Ascending aorta (tissue), 2 donors: ENCODE measurements at places on chromosomes 7 and 10. TPM values are rescaled to one million over a fixed set of nuclear protein-coding genes. Genes with fewer than 3 reads are reported as not detected.

DNA sequence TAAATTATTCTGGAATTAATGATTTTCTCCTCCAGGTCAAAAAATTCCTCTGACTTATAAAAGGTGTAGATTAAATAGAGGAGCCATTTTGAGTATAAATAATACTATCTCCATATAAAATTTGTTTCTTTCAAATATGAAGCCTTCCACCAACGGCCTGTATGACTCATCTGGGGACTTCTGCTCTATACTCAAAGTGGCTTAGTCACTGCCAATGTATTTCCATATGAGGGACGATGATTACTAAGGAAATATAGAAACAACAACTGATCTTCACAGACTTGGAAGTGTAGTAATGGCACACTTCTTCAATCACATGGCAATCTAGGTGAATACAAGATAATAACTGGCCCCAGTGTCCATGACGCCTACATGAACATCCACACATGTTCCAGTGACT is 335.6 kb upstream of the HGF start:
- no peak for DNase-seq

The NOBOX gene
- not detected for total RNA-seq

DNA sequence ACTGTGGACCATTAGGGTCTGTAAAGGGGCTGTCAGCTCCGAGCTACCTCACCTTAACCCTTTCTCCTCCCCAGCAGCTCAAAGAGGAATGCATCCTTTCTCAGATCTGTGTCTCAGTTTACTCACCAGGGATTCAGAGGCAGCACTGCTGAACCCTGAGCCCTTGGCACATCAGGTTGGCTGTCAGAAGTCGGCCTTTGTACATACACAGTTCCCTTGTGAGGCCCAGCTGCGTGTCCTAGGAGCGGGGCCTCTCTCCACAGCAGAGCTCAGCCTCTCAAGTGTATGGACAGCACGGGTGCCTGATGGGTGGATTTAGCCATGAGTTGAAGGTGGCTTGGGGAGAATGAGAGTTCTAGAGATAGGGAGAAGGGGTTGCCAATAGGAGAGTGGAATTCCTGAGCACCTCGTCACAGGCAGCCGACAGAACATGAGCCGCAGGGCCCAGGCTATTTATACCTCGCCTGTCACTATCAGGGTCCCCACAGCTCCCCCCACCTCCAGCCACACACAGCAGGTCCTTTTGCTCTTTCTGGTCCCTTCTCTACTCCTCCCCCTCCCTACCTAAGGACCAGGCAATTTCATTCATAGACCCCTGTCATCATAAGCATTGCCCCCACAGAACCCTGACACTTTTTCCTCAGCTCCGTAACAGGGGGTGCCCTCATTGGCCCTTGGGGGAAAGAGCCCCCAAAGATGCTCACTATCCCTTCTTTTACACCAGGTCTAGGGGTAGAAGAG is 2.1 kb upstream of the FLNC start:
- DNase-seq: peak; percentile 87

DNA sequence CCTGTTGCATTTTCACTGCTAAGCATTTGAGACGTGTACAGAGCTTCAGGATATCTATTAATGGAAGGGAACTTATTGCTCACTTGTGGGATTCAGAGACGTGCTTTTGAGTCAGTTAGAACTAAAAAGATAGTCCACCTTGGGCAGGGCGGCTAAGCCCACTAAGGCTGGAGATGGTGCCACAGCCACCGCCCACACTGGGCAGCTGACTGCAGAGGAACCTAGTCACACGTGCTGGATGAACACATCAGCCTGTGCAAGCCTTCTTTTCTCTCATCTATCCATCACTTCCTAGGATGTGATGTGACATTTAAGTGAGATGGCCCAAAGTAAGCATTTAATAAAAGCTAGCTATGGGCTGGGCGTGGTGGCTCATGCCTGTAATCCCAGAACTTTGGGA is 78.0 kb downstream of the PTPRE start:
- DNase-seq: no peak

The NPSR1 gene
- total RNA-seq: not detected

GRCh38 chr10:117830787-117831212 is 215.9 kb downstream of the RAB11FIP2 start:
- no peak for DNase-seq

GRCh38 chr10:121462955-121463354 is 135.3 kb downstream of the FGFR2 start:
- DNase-seq: no peak

The KCNIP2 gene
- total RNA-seq: 1.1 TPM

- no peak for DNase-seq
These were observed 9.3 kb upstream of the TSPAN14 start for GRCh38 chr10:80444646-80445319.

DNA sequence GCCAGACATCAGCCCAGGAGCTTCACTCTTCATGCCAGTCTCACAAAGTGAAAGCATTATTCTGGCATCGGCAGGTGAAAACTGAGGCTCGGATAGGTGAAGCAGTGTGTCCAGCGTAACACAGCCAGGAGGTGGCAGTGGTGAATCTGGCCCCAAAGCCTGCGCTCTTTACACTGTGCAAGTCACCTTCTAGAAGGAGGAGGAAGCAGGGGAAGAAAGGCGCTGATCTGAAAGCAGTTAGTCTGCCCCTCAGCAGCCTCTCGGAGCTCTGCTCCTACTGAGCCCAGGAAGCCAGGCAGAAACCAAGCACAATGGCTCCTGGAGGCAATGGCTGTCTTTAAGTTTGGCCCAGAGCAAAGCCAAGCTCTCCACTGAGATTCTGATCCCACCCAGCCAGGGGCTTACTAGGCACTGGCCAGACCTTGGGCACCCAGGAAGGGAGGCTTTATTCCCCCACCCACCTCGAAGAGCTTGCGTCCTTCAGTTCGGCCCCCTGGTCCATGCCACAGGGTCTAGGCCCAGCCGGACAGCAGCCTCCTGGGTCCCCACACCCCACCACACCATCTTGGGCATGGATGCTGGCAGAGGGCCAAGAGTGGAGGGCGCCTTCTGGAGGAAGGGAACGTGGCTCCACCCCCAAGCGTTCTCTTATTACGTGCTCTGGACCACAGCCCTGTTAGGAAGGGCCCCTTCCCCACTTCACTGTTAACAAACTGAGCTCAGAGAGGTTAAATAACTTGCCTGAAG is 104.5 kb downstream of the GRID1 start:
- DNase-seq: peak; percentile 58

The MYL10 gene
- not detected for total RNA-seq

The UCN3 gene
- total RNA-seq: not detected

- DNase-seq: no peak
These were observed 1.4 kb upstream of the RTKN2 start for GRCh38 chr10:62270020-62270419.

The HOXA3 gene
- total RNA-seq: 14.4 TPM

The HOXA5 gene
- 22.0 TPM for total RNA-seq

The CDC14C gene
- not detected for total RNA-seq

The SLC13A1 gene
- total RNA-seq: not detected

The RP9 gene
- 2.8 TPM for total RNA-seq

DNA sequence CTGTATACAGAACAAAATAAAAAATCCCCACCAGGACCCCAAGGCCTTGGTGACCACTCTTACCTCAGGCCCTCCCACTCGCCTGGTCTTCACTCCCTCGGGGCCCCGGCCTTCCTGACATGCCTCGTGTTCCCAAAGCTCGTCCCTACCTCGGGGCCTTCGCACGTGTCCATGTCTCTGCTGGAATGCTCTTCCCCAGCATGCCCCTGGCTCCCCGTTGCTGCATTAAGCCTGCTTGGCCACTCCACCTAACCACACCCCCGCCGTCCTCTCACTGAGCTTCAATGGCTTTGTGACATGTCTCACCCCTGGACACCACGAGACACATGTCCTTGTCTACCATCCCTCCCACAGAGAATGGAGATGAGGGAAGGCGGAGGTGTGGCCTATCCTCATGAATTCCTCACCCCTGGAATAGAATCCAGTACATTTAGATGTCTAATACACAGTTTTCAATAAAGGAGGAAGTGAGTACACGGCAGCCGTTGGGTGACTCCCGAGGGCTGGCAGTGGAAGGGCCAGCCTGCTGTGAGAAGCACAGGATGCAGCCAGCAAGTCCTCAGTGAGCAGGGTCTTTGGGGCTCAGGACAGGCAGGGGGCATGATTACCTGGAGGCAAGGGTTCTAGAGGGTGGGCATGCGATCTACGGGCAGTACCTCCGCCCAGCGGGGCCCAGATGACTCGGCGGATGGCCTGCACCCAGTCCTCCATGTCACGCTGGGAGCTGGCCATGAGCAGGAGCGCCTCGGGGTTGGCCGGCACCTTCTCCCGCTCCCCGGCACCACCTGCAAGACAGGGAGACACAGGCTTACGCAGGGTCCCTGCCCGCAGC is 125.7 kb downstream of the ARHGAP22 start:
- DNase-seq: no peak

DNA sequence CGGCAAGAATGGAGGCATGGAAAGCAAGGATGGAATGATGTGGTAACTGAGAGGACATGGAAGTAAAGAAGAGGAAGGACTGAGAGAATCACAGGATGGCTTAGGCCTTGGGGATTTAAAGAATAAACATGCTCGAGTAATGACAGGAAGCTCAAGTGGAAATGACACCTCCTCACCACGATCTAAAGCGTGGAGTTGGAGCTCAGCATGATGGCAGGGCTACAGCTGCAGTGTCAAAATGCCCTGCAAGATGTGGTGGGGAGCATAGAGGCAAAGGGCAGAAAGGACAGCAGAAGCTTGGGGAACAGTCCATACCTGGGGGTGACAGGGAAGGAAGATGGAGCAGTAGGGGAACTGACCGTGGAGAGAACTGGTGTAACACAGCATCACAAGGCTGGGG is 229.5 kb upstream of the PLXNA4 start:
- no peak for DNase-seq

- peak; percentile 90 for DNase-seq
These were observed 2.2 kb downstream of the ANXA11 start for GRCh38 chr10:80202934-80203834.

The RBM20 gene
- total RNA-seq: 4.8 TPM

DNA sequence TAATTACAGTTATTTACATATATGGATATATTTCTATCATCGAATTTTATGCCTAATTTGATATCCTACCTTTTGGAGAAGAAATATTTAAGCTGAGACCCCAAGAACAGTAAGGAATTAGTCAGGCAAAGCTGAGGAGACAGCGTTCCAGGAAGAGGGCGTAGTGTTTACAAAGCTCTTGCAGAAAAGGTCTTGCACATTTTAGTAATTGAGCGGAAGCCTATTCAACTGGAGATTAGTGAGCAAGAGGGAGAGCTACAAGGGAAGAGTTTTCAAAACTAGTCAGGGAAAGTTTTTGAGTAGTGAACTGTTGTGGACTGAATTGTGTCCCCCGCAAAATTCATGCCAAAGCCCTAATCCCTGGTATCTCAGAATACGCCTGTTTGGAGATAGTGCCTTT is 26.5 kb upstream of the POU6F2 start:
- no peak for DNase-seq

GRCh38 chr7:80591654-80592053 is 46.8 kb upstream of the CD36 start:
- DNase-seq: no peak

The ABCB4 gene
- total RNA-seq: not detected

DNA sequence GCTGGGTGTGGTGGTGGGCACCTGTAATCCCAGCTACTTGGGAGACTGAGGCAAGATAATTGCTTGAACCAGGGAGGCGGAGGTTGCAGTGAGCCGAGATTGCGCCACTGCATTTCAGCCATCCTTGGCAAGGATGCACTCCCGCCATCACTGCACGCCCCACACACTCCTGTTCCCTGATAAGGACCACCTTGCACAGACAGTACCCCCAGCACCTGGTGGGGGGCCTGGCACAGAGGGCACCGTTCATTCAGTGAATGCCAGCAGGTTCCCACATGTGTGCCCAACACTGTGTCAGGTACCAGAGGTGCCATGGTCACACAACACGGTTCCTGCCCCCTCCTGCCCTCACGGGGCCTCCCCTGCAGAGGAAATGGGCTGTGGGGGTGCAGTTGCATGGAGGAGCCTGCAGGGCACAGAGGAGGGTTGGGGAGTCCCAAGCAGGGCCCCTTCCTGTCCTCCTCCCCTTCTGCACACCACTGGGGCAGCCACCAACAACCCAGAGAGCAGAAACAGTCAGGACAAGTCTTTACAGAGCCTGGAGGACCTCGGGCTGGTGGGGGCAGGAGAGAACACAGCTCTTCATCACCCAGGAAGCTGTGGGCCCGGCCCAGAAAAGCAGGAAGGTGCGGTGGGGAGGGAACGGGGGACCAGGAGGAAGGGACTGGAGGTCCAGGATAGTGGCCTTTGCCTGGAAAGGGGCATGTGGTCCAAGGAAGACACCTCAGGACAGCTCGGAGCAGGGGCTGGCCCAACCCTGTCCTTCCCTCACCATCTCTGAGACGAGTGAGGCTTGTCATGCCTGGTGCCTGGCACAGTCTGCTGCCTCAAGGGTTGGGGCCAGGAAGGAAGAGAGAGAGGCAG is 7.1 kb downstream of the CRYGN start:
- DNase-seq: no peak

- peak; percentile 94 for DNase-seq
These were observed 20.5 kb upstream of the COL1A2 start for GRCh38 chr7:94374231-94374630.

DNA sequence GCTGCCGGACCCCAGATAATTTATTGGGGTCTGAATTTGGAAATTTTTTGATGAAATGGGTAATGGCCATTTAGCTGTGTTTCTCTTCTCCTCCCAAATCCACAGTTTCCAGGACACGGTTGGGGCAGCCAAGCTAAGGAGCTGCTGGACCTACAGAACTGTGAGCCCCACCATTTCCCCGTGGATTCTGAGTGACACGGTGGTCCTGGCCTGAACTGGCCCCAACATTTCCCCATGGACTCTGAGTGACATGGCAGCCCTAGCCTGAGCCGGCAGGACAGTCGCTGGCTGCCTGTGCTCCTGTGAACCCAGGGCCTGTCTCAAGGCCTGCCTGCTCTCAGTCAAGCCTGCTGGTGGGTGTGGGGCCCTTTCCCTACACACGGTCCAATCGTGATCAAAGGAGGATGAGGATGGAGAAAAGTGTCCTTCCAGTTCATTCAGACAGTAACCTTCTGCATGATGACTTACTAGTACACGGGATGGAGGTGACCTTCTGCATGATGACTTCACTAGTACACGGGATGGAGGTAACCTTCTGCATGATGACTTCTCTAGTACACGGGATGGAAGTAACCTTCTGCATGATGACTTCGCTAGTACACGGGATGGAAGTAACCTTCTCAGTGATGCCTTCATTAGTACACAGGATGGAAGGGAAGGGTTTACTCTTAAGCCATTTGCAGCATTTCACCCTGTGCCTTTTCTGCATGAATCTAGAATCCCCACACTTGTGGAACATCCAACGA is 359.9 kb downstream of the GLRX3 start:
- no peak for DNase-seq
